AG04450 (cell line): ENCODE measurements at places on chromosomes 3 and 15.

DNA sequence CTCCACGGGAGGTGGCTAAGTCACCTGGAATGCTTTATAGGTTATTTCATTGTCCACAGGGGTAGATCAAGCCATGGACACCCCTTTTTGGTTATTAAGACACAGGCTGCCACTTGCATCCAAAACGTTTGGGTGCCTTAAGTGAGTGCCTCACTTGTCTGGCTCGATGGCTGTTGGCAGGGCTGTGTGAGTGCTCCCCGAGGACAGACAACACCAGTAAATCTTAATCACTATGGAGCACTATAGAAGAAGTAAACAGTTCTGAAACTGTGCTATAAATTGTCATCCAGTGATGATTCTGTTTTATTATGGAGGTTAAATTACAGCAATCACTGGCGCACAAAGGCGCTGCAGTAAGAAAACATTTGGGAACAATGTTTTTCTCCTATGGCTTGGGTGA is 215.5 kb downstream of the CACNA2D3 start:
- DNase-seq, result no peak

DNA sequence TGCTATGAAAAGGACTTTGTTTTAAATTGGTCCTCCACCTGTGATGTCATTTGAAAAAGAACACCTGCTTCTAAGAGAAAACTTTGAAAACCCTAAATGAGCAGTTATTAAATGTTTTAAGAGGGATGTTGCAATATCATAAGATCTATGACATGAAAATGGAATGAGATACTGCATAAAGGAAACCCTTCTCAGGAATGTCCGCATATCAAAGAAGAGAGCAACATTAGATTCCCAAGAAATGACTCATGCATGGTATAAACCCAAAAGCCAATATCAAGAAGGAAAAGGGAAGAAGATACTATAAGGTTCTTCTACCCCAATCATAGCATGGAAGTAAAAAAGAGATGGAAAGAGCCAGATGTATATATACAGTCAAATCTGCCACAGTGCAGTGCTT is 627.5 kb upstream of the LMCD1 start:
- DNase-seq, result no peak

DNA sequence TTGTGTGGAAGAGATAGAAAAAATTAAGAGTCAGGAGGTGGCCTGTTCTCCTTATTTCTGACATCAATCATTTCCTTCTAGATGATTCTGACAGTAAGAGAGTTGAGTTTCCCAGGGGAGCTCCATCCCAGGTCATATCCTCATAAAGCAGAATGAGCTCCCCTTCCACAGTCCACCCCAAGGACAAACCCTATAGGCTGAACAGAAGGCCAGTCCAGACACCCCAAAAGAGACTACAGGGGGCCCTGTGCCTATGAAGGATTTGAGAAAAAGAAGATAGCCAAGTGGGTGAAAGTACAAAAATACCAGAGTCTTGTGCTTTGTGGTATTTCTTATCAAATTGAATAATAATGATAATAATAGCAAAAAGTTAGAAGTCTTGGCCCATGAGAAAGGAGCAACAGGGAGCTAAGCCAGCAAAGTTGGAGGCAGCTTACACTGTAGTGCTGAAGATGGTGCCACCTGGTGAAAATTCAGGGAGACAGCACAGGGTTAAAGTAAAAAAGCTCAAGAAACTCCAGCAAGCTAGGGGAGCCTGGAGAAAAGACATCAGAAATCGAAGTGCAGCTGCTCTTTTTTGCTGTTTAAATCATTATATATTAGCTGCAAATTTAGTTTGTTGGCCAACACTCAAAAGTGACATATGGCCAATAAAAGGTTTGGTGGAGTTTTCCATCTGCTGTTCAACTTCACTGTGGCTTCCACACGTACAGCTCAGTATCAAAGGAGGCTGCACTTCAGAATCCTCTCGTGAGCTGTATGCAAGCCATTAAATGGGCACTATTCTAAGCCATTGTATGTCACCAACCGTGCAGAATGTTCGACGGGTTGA is 35.8 kb upstream of the SLC24A5 start:
- no peak for DNase-seq

DNA sequence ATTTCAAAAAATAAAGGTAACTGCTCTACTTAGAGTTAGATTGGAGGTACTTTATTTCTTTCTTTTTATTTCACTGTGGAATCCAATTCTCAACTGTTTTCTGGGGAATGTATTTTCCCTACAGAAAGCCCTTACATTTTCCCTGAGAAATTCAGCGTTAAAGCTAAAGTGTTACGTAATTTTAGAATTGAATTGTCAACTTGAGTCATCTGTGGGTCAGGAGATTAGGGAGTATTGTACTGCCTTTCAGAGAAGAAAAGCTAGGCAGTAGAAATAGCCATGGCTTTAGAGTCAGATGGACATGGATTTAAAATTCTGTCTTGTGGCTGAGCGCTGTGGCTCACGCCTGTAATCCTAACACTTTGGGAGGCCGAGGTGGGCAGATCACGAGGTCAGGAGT is 728.6 kb downstream of the ROBO1 start:
- DNase-seq, result no peak

DNA sequence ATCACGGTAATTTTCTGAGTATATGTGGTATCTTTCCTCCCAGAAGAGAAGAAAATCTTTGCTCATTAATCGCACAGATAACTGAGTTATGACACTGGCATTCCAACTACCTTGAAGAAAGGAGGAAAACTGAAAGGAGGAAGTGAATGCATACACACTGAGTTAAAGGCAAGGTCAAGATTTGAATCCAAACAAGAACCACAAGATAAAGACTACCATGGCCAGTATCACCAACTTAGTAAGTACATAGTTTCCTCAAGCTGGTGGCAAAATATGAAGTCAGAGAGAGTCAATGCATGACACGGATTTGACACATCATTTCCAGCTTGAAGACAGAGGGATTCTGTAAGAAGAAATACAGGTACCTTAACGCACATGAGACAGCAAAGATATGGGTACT is 287.5 kb downstream of the ULK4 start:
- DNase-seq, result no peak

DNA sequence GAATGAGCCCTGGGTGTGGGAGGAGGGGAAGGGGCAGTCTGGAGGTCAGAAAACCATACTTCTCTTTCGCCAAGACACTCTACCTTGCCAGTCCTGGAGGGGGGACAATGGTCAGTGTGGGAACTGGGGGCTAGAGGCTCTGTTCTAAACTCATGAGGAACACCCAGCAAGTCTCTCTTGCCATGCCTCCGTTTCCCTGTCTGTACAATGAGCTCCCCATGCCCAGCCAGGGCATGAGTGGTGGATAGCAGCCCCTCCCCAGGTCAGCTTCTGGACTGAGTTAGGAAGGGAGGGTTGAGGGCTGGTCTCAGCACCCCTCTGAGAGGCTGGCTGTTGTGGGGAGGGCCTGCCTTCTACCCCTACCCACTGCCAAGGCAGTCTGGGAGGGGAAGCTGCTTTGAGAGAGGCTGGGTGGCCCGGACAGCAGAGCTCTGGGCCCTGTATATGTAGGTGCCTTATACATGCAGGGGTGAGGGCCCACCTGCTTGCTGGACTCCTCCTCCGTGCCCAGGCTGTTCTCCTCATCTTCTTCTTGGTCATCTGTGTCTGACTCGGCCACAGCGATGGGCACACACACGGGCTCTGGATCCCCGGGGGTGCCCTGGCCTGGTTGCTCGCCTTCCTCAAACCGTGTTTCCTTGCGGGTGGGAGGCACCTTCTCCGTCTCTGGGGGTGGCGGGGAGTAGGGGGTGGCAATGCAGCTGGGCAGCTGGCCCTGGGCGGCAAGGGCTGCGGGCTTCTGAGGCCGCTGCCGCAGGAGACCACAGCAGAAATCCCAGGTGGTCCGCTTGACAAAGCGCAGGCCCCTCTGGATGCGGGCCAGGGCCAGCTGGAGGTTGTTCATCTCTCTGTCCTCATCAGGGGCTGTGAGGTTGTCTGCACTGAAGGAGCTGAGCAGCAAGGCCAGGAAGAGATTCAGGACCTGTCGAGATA is 68.8 kb downstream of the SCN5A start:
- DNase-seq, result no peak

- no peak for DNase-seq
These were observed 120.6 kb downstream of the PPM1L start for GRCh38 chr3:160876643-160877042.

- DNase-seq, result no peak
These were observed 5.9 kb upstream of the RPS27L start for GRCh38 chr15:63163217-63163616.

- DNase-seq, result no peak
These were observed 128.3 kb downstream of the ALCAM start for GRCh38 chr3:105495021-105495420.

DNA sequence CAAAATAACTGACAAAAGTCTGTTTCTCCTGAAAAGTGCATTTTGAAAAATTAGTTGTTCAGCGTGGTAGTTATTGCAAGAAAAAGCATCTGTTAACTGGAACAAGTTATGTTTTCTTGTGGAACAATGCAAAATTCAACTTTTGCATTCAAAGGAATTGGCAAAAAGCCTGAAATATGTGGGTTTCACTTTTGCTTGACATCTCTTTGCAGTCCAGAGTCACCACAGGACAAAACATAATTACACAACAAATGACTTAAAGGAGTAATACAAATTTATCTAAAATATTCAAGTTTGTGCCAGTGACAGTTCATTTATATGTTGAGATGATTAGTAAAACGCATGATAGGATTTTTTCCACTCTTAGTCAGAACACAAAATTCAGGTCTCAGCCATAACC is 96.3 kb upstream of the P2RY1 start:
- DNase-seq, result no peak

GRCh38 chr3:114624571-114625181 is 330.8 kb downstream of the TIGIT start:
- peak; percentile 92 for DNase-seq

DNA sequence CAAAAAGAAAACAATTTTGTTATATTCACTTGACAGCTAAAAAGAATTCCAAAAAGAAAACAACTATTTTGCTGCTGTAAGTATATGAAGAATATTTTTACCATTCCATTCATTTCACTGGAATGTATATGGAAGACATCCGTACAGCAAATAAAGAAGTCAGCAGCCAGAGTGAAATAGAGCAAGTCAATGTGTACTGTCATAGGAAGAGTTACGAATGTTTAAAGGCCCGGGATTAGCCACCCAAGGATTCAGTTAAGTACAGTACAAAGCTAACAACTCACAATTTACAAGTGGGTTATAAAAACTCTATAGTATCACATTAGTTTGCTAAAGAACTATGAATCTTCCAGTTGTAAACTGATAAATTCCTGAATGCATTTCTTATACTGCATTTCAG is 14.4 kb upstream of the XXYLT1 start:
- DNase-seq, result no peak

DNA sequence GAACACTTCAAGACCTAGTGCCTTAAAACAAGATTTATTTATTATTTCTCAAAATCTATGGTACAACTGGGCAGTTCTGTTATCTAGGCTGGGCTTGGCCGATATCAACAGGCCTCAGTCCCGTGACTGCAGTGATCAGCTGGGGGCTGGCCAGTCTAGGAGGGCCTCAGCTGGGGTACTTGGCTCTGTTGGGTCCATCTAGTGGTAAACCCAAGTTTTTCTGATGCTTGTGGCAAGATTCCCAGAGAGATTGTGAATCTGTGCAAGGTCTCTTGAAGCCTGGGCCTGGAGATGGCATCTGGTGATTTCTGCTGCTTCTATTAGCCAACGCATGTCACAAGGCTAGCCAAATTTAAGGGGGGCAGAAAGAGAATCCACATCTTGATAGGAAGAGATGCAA is 482.4 kb upstream of the SGO1 start:
- no peak for DNase-seq

GRCh38 chr3:4990069-4990468 is 10.8 kb downstream of the BHLHE40 start:
- no peak for DNase-seq

DNA sequence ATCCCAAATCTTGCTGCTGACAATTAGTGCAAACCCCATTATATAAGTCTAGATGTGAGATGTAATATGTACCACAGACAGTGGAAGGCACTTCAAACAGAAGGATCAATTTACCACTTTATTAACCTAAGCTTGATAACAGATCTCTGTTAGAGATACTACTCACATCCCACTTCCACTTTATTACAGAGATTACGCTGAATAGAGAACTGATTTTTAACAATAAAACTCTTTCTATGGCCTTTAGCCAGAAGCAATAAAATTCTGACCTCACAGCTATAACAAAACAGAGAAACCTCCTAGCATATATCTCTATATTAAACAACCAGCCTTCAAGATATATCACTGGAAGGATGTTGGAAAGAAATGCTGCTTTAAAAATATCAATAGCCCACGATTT is 517.7 kb downstream of the MAGI1 start:
- DNase-seq, result no peak
